Tibial artery (tissue), 4 donors: ENCODE measurements at places on chromosomes 11 and 22.

GRCh38 chr11:22713336-22713735, 46.9 kb downstream of the GAS2 start:
- DNase-seq, result no peak

DNA sequence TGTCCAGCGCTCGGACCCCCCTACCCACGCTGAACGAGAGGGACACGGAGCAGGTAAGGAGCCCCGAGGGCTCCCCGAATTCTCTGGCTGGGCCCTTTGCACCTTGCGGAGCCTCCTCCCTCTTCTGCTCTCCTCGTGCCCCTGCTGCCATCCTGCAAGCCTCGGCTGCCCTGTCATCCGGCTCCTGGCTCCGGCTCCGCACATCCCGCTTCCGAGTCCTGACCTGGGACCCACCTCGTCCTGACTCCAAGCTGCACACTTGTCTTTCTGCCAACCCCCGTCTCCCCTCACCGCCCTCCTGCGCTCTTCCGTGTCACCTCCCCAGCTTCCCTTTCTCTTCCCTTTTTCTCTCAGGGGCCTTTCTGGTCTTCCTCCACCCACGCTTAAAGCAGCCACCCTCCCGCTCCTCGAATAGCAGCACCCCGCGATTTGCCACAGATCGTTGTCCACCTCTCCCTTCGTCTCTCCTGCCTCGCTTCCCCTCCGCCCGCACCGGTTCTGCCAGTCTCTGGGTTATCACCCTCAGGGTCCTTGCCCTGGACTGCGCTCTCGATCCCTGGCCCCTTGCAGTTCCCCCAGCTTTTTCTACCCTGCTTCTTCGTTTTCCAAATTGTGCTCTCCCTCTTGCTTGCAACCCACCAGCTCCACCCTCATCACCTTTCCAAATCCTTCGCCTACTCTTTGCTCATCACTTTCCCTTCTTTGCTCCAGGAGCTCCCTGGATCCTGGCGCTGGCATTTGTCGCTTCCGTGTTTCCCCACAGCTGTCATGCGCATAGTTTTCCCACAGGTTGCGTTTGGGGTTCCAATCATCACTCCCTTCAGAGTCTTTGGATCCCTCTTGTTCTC, 822 bp downstream of the MARK2 start:
- DNase-seq, result no peak

DNA sequence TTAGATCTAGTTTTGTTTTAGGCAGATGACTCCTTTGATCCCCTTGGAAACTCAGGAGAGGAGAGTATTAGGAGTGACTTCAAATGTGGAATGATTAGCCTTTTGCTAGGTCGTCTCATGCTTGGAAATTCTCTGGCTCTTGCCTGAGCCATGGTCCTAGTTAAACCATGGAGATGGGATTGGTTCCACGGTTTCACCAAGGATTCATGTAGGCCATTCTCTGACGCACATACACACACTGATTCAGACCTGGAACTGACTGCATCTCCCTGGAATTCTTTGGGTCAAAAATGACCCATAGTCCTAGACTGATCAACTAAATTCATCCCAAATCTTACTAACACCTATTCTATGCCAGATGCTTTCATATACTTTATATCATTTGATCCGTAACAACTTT, 56.5 kb downstream of the POLD3 start:
- no peak for DNase-seq

DNA sequence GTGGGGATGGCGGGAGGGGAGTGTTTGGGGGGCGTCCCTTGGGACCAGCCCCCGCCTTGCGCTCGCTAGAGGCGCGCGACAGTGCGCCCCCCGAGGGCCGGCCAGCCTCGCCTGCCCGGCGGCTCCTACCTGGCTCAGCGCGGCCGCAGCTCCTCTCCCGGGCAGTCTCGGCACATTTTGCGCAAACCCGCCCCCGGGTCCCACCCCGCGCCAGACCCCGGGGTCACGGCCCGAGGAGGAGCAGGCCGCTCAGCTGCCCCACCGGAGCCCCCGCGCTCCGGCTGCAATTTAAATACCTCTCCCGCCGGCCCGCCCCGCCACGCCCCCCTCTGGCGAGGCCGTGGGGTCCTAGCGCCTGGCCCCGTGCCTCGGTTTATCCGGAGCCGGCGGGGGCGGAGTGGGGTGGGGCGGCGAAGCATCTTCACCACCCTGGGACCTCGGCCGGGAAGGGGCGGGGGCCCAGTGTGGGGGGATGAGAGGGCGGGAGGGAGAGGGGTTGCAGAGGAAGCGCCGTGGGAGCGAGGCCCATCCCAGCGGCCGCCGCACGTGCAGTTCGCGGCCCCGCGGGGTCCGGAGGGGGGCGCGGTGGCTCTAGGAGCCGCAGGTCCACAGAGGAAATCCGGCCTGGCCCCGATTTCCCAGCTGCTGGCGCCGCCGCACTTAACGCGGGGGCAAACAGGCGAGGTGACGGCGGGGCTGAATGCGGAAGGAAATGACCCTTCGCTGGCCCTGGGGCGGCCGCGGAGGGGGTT, at the start of gene LRRC32:
LRRC32 (minus strand) TSS at position 263 of the 752 bp plus-strand sequence. CDS start 4,793 bp downstream, outside the sequence.
- peak; percentile 56 for DNase-seq

GRCh38 chr22:40218152-40218551, 40.4 kb downstream of the TNRC6B start:
- no peak for DNase-seq

DNA sequence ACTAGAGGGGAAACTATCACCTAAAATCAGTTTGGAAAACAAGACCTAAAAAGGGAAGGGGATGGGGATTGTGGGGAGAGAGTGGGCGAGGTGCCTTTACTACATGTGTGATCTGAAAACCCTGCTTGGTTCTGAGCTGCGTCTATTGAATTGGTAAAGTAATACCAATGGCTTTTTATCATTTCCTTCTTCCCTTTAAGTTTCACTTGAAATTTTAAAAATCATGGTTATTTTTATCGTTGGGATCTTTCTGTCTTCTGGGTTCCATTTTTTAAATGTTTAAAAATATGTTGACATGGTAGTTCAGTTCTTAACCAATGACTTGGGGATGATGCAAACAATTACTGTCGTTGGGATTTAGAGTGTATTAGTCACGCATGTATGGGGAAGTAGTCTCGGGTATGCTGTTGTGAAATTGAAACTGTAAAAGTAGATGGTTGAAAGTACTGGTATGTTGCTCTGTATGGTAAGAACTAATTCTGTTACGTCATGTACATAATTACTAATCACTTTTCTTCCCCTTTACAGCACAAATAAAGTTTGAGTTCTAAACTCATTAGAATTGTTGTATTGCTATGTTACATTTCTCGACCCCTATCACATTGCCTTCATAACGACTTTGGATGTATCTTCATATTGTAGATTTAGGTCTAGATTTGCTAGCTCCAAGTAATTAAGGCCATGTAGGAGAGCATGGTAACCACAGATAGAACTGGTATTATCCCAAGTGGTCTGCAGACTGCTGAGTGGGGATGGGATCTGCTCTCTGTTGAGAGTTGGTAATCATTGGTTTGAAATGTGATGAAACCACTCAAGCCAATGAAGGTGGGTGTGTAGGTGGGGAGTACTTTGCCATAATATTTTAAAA, 3.6 kb downstream of the NEAT1 start:
- peak; percentile 16 for DNase-seq

DNA sequence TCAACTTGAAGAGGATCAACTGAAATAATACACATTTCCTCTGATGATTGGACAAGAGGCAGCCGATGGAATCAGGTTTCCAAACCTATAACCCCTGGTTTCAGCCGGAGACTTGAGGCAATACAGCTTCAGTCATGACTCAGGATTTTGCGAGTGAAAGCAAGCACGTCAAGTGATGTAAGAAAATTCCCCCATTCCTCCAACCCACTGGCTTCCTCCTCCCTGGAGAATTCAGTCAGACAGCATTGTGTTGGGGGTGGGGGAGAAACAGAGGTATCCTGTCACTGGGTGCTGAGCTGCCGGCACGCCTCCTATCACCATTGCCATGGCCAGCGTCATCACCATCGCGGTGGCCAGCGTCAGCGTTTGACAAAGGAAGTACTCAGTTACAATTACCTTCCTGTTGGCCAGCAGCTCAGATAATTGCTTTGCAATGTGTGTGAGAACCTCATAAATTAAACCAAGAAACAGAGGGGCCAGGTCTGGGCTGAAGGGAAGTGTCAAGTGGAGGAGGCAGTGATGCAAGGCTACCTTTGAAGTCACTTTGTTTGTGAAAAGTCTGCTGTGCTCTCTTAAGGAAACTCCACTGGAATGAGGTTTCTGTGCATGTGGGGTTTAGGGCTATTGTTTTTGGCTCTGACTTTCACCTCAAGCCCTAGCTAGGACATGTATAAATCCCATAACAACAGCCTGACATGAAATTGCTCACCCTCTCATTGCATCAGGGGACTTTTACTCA, 50.2 kb downstream of the LIF start:
- peak; percentile 77 for DNase-seq

DNA sequence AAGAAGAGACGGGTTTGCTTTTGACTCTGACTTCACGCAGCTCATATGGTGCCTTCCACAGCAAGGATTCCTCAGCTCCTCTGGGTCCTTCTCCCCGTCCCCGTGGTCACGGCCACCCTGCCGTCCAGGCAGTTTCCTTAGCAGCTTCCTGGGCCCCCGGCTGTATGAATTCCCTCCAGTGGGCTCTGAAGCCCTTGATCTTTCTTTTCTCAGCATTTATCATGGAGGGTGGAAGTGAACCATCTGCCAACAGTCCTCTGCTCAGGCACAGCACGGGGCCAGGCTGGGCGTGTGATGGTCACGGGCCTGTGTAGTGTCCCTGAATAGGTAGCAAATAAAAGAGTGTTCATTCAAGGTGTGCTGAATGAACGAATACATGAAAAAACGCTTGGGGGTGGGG, 782.4 kb downstream of the BRD1 start:
- no peak for DNase-seq

- DNase-seq, result no peak
These were observed 615.9 kb upstream of the FAT3 start for GRCh38 chr11:91608677-91609076.

DNA sequence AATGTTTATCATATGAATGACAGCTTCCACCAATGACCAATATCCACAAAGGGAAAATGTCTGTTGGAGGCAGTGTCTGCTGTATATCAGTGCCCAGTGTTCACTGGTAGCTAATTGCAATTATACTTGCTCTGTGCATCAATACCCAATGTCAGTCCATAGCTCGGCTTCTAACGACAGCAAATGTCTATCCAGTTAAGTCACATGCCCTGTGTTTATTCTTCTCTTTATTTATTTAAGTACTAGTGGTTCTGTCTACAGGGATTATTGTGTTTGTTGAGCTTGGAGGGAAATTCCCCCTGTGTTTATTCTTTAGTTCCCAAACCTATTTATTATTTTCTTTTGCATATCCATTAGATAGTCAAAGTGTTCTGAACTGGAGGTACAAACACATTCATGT, 18.6 kb downstream of the TSKU start:
- no peak for DNase-seq

- no peak for DNase-seq
These were observed 29.0 kb upstream of the DNAJB7 start for GRCh38 chr22:40890881-40891280.

DNA sequence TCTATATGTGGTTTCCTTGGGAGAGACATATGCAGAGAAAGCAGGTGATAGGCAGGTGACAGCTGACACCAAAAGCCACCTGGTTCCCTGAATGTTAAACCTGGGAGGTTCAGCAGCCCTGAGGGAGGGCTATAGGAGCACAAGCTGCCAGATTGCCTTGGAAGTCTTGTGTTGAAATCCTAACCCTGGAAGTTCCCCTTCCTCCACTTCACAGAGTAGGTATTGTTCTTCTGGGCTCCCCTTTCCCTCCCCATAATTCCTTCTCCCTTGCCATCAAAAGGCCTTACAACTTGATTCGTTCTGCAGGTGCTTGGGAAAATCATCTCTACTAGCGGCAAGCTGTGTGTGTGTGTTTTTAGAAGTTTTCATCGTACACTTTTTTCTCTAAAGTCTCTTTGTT, 5.4 kb downstream of the LDLRAD3 start:
- no peak for DNase-seq

GRCh38 chr22:35033635-35034296, 32.2 kb upstream of the ISX start:
- no peak for DNase-seq

DNA sequence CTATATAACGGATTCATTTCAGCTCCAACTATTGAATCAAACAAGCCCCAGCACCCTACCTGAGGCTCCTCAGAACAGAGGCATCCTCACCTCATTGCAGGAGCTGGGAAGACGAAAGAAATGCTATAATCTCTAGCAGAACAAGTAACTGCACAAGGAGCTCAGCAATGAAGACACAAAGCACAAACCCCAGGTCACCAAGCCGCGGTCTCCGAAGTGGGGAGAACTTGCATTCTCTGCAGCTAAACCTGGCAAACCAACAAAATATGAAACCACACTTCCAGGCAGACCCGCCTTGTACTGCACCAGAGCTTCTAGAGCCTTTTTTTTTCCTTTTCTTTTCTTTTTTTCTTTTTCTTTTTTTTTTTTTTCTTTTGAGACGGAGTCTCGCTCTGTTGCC, 21.8 kb upstream of the CD5 start:
- DNase-seq, result peak; percentile 16

- DNase-seq, result peak; percentile 11
These were observed 623.6 kb downstream of the BRD1 start for GRCh38 chr22:49203859-49204598.

GRCh38 chr22:17779286-17780115, 5.2 kb upstream of the BID start:
- DNase-seq, result no peak

GRCh38 chr22:44365191-44365590, 52.4 kb upstream of the SHISAL1 start:
- no peak for DNase-seq

DNA sequence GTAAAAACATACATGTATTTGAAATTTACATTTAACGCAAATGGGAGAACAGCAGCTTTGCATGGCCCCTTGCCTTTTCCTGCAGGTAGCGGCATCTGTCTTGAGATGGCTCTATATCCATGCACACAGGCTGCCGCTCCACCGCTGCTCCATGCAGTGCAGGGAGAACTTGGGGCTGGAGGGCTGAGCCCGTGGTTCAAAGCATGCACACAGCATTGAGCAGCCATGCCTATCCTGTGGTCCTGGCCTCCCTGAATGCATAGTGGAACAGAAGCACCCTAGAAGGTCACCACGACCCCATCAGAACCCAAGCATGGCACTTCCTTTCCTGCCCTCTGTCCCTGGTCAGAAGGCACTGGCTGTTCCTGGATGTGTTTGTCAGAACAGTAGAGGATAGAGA, 35.0 kb upstream of the TP53I11 start:
- no peak for DNase-seq

GRCh38 chr11:62430425-62430824, 11.6 kb downstream of the SCGB1A1 start:
- no peak for DNase-seq

GRCh38 chr11:74345420-74345819, 34.0 kb upstream of the P4HA3 start:
- DNase-seq, result no peak

- DNase-seq, result no peak
These were observed 17.0 kb downstream of the KCNE3 start for GRCh38 chr11:74450318-74450717.

DNA sequence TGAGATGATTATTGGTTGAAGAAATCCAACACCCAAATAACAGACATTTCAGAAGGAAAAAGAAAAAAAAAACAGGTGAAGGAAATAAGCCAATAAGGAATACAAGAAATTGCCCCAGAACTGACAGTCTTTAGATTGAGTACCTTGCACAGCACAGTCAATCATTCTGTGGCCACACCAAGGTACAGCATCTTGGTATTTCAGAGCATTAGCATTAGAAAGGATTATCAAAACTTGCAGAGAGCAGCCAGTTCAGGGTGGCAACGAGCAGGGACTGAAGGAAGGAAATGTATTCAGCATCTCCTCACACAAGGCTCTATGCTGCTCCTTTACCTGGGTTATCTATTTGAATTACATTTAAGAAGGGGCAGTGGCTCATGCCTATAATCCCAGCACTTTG, 2.1 kb downstream of the ADA2 start:
- no peak for DNase-seq

GRCh38 chr22:27798511-27799014, 3.0 kb downstream of the MN1 start:
- peak; percentile 70 for DNase-seq
